ENCODE measurements at places on chromosomes 1 and 21.

GRCh38 chr1:201786824-201787223, 42.1 kb upstream of the IPO9 start:
- no peak for DNase-seq

DNA sequence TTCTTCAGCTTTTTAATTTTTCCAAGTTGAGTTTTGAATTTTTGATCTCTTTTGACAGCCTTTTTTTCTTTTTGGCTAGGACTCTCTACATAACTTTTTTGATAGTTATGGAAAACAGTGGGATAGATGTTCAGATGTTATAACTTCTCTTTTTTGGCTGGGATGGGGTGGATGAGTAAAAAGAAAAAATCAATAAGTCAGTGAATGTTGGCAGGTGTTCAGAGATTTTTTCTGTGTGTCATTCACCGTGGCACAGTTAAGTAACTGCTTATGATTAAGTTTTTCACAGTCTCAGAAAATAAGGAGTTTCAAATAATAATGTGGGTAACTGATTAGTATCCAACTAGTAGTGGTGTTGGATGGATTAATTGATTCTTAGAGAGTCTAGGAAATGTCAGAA, 24.0 kb downstream of the HS2ST1 start:
- no peak for DNase-seq

GRCh38 chr1:31955917-31956736, 18.0 kb upstream of the PTP4A2 start:
- DNase-seq: peak; percentile 50

GRCh38 chr1:107196973-107197562, 56.2 kb downstream of the NTNG1 start:
- DNase-seq: no peak

DNA sequence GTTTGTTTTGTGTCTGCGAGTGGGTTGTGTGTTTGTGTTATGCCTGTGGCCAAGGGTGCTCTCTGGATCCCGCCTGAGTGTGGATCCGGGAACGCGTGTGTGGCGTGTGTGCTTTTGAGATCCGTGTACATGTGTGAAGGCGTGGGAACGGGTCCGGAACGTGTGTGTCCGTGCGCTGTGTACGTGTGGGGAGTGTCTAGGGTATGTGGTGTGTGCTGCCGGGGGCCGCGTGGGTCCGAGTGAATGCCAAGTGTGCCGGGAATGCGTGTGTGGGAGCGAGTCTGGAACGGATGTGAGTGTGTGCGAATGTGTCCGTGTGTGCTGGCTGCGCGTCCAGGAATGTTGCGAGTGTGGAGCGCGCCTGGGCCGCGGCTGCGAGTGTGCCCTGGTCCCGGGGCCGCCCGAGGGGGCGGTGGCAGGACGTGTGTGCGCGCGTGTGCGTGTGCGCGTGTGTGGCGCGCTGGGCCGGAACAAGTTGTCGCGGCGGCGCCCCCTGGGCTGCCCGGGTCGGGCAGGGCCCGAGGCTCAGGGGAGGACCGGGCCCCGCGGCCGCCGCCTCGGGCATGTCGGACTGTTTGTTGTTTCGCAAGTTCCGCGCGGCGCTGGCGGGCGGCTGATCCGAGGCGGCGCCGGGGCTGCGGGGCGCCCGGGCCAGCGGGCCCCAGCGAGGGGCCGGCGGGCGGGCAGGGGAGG, 953 bp downstream of the PTPRU start:
- no peak for DNase-seq

GRCh38 chr21:35779690-35780570, 280.4 kb downstream of the SETD4 start:
- DNase-seq: no peak

DNA sequence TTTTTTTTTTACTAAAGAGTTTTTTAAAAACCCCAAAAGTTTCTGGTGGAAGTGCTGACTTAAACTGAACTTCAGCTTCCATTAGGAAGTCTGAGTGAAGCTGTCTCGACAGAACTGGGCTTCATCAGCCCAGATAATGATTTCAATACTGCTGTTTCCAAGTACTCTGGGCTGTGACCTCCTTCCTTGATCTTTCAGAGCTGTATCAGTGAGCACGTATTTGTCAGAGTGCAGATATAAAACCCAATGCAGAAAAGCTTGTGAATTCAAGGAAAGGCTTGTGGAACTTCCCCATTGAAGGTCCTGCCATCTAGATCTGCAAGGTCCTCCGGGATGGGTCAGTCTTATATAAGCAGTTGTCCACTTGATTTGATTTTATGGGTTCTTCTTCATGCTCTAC, 50.1 kb upstream of the RGS21 start:
- DNase-seq: no peak

- DNase-seq: no peak
These were observed 11.0 kb upstream of the LMNA start for GRCh38 chr1:156103521-156103947.

GRCh38 chr1:10980094-10980577, 32.3 kb upstream of the TARDBP start:
- DNase-seq: no peak

- DNase-seq: no peak
These were observed 85.9 kb downstream of the BCAR3 start for GRCh38 chr1:93595743-93596142.

DNA sequence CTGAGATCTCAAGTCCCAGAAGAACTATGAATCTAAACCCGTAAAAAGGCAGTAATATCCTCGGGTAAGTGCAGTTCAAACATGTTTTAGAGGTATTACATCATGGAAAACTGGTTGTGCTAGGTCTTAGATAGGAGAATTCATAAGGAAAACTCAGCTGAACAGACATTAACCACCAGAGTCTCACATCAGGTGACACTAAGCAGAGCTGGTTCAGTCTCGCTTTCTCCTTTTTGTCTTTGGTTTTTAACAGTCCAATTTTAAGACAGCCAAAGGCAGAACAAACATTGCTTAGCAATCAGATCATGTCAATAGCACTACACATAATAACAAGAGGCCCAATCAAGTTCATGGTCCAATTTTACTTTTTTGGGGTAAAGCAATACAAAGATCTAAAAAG, 63.1 kb upstream of the MUTYH start:
- no peak for DNase-seq

- no peak for DNase-seq
These were observed 44.4 kb downstream of the GFI1 start for GRCh38 chr1:92442351-92442750.

- no peak for DNase-seq
These were observed 114.5 kb upstream of the TMPRSS15 start for GRCh38 chr21:18518054-18518481.

GRCh38 chr1:53631622-53632310, 107.2 kb downstream of the GLIS1 start:
- no peak for DNase-seq

- no peak for DNase-seq
These were observed 17.1 kb downstream of the MR1 start for GRCh38 chr1:181050922-181051321.

DNA sequence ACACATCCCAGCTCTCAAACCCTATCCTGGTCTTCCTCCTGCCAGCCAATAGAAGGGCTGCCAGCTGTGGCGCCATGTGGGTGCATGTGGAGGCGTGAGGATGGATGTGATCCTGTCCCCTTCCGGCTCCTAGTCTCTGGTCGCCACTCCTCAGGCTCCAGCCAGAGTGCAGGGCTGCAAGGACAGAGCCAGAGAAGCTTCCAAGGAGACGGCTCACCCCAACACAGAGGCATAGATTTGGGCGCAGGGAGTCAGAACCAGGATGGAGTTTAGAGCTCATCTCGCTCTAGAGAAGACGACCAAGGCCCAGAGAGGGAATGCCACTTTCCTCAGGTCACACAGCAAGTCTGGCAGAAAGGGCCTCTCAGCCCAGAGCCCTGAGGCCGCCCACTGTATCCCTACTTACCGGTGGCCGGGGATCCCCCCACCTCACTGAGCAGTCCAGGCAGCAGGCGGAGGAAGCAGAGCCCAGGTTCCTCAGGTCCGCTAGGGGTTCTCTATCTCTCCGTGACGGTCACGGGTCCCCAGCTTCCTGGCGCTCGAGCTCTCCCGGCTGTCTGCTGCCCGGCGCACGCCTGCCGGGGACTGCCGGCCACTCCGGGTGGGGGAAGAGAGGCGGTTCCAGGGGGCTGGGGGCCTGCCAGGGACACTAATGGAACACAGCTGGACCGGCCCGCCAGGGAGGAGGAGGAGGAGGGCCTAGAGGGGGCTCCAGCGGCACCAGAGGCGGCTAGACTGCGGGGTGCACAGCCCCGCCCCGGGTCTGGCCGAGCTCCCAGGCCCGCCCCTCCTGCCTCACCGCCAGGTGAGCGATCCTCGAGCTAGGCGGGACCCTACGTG, at the start of gene COL16A1:
TSS of gene COL16A1 (minus strand) at position 587 of the 840 bp plus-strand sequence. CDS start 1,824 bp downstream, outside the sequence.
- DNase-seq: no peak

DNA sequence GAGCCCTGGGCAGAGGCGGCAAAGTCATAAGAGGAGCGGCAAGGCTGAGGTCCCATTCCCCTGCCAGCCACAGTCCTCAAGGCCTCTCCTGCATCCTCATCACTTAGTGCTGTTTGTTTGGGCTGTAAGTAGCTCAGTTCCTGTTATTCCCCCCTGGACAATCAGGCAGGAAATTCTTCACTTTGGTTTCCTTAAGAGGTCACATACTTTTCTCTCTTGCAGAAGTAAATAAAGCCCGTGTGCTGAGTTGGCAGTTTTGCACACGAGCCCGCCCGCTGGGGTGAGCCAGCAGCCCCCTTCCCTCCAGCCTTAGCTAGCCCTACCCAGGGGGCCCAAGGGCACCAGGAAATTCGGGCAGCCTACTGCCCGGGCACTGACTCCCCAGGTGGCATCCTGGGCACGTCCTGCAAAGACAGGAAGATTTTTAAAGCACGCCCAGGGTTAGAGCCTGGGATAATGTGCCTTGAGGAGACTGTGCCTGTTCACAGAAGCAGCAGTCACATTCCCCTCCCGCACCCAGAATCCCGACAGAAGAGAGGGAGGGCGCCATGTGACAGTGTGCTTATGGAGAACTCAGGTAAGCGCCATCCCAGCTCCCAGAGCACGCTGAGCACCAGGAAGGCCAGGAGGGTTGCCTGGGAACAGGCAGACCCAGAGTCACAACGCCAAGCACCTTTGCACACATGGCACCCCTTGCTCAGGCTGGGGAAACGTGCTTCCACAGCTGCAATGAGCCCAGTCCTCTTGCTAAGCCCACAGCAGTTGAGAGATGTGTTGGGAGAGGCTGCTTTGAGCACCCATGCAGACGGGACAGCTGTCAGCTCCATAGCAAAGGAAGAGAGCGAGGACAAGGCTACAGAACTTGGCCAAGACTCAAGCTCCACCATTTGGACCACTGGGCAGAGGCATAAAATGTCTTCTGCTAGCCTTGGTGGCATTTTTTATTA, 144.5 kb upstream of the TMEM51 start:
- DNase-seq: no peak

DNA sequence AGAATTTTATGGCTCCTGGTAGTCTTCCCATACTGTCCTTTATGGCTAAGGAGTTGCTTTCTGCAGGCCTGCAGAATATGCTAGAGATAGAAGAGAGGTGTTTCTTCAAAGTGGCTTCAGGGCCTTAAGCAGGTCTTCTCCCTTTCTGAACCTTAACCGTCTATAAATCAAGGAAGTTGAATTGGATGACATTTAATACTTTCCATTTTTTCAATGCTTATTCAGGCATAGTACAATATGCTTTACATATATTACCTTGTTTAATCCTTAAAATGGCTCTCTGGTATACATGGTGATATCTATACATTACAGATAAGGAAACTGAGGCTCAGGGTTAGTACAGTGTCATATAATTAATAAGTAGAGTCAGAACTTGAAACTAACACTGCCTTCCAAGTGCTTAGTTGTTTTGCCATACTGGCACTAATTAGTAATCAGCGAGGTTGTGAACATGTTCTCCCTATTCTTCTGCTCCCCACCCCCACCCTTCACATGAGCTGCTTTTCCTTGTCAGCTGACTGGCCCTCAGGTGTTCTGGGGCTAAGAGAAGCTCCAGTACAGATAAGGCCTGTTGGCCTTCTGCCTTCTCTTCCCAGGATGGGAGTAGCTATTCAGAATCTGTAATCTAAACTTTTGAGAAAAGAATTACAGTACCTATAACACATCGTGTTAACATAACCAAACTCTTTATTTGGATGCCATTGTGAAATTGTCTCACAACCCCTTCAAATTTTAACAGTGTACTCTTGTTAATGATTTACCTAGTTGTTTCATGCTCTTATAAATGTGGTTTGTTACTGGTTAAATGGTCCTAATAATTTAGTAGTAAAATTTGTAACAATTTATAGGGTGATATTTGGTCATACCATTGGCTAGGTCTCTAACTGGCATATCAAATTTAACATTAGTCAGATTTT, 13.6 kb downstream of the NFYC start:
- no peak for DNase-seq

DNA sequence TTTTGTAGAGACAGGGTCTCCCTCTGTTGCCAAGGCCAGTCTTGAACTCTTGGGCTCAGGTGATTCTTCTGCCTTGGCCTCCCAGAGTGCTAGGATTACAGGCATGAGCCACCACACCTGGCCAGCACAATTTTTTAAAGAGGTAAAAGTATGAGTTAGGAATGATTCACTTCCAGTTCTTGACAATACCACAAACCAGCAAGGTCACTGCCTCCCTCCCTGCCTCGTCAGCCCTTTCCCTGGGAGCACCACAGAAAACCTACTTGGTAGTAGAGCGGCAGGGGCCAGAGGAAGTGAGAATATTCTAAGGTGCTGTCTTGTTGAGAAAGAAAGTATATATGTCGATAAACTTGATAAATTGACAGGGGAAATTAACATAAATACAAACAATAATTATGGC, 10.8 kb upstream of the CDA start:
- no peak for DNase-seq

GRCh38 chr1:163933437-163933836, 611.7 kb downstream of the NUF2 start:
- DNase-seq: no peak

- DNase-seq: no peak
These were observed 271.4 kb downstream of the FOXD2 start for GRCh38 chr1:47709019-47709871.

GRCh38 chr21:16071092-16071491, 341.3 kb downstream of the USP25 start:
- no peak for DNase-seq

DNA sequence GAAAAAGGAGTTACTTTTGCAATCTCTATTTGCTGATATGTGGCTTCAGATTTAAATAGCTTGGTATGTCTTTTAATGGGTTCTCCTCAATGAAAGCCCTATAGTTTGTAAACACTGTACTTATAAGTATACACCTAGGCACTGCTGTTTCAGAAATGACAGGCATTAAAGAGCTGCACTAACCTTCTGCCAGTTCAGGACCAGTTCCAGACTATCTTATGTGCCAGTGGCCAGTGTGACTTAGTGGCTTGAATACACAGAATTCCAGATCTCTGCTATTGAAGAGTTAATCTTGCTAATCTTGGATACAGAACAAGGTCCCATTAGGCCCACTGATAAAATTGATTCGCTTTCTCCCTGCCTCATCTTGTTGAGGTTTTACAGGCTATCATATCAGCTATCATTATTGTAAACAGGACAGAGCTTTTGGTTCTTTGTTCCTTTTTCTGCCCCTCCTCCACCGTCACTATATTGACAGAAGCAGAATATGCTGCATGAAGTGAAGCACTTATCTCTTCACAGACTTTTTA, 337.5 kb downstream of the LRRIQ3 start:
- DNase-seq: no peak

DNA sequence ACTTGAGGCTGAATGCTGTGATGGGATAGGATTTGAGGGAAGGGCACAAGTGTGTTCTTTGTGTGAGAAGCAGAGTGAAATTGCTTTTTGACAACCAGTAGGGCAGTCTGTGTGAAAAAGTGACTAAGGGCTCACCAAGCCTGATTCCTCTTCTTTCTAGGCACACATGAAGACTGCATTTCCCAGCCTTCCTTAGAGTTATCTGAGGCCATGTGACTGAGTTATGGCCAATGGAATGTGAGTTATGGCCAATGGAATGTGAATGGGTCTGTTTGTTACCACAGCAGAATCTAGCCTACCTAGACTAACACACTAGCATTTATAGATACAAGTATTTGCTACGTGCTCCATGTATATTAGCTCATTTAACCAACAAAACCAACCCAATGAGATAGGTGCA, 35.3 kb upstream of the DIRAS3 start:
- DNase-seq: no peak
